Testis (tissue), 5 donors: ENCODE measurements at places on chromosomes 4 and X.

DNA sequence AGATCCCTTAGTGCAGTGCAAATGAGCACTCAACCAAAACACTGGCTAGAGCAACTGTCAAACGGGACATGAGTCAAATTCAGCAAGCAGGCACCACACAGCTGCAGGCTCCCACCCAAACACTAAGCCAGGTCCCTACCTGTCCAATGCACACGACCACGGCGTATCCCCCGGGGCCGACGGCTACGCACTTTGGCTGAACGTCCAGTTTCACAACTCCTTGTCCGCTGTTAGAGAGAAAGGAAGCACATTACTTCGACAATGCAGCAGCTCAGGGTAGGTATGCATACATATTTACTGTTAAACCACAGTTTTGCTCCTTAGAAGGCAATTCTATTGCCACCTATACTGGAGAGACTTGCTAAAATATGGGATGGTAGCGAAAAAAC lies 35.4 kb downstream of the WDR1 start:
- DNase-seq: no peak

- no peak for DNase-seq
These were observed 53.0 kb upstream of the PPP2R3B start for GRCh38 chrX:439719-440118.

DNA sequence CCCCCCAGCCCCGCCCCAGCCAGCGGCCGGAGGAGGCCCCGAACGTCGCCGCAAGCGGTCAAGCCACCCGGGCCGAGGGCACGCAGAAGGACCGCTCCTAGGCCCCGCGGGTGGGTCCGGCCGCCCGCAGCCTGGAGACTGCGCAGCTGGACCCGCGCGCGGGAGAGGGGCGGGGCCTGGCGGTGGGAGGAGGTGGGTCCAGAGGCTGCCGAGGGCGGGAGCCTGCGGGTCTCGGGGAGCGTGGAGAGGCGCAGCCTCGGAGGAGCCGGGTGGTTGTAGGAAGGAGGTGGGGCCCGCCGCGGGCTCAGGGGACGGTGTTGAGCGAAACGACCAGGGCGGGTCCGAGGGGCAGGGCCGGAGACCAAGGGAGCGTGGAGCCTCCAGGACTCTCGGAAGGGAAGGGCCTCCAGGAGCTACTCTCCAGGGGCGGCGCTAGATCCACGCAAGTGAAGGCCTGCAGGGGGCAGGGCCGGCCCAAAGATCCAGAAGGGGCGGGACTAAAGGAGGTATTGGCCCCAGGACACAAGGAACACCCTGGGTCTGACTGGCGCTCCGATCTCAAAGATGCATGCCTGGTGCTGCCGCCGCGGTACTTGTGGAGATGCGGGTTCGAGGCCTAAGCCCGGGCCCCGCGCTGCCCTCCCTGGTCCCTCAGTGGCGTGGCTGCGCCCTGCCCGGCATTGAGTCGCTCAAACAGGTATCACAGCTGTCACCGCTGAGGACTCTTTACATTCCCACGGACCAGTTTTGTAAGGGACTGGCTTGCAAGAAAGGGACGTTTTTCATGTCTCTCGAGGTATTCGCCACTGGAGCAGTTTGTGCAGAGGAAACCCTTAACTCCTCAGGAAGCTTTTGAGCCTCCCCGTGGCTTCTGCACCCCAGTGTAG lies 5.9 kb downstream of the TIMM17B start:
- DNase-seq: peak; percentile 90

DNA sequence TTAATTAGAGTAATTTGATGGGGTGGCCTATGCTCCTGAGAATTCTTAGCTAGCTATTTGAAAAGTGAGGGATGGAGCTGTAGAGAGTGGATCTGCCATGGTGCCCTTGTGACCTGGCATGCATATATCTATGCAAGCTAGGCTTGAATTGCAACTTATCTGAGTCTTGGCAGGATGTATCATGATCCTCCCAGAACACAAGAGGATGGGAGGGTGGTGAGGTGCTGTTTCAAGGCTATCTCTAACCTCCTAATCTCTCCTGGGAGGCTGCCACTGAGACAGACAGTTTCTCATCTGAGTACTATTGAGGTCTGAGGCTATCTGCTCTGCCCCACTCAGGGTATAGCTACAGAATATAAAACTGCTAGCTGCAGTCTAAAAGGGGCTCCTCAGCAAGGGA lies 56.6 kb downstream of the BRCC3 start:
- peak; percentile 69 for DNase-seq

GRCh38 chrX:131394384-131394783 lies 105.3 kb upstream of the IGSF1 start:
- DNase-seq: no peak
